DMS79 (cell line): ENCODE measurements at places on chromosomes 13 and 19.

DNA sequence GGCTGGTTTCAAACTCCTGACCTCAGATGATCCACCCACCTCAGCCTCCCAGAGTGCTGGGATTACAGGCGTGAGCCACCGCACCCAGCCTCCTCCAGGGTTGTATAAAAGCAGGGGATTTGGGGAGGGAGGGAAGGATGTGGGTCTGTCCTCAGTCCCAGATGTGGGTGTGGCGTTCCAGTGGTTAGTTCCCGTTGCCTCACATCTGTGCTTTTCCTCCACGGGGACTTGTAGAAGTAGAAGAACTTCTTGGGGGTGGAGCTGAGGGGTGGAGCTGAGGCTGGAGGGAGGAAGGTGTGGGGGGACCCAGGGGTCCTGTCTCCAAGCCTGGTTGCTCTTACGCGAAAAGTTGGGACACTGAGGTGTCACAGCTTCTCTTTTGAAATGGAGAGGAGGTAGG is 514 bp upstream of the MCEMP1 start:
- DNase-seq = no peak

DNA sequence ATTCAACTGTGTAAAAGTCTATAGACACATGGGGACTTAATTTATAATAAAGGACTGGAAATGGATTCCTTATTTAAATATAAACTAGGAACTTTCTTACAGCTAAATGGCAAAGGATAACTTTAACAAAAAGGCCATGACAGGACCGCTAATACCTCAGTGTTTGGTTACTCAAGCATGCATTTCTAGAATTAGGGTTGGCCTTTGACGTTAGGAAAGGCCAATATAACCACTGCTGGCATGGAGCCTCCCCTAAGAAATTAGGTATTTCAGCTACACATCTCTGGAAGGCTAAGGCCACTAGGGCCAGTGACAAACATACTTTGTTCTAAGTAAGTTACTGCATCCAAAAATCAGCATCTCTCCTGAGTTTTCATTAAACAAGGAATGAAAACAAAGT is 9.3 kb downstream of the PEG3 start:
- no peak for DNase-seq

GRCh38 chr19:33499248-33499647 is 22.3 kb downstream of the PEPD start:
- no peak for DNase-seq

GRCh38 chr13:37870489-37870845 is 895 bp upstream of the TRPC4 start:
- DNase-seq = peak; percentile 2

DNA sequence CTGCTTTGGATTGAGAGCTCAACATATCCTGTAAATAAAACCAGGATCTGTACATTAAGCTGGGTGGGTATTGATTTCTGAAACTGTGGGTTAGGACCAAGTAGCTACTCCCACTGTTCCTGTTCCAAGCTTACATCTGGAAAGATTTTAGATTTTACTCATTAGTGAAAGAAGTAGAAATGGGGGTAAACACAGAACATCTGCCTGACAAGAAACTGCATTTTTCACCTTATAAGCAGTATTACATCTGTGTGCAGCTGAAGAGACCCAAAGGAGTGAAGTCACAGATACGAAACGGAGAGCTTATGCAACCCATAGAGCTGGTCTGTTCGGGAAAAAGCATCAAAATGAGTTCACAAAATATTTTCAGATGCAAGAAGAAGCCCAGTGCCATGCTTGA is 235.2 kb downstream of the SLITRK5 start:
- DNase-seq = no peak

DNA sequence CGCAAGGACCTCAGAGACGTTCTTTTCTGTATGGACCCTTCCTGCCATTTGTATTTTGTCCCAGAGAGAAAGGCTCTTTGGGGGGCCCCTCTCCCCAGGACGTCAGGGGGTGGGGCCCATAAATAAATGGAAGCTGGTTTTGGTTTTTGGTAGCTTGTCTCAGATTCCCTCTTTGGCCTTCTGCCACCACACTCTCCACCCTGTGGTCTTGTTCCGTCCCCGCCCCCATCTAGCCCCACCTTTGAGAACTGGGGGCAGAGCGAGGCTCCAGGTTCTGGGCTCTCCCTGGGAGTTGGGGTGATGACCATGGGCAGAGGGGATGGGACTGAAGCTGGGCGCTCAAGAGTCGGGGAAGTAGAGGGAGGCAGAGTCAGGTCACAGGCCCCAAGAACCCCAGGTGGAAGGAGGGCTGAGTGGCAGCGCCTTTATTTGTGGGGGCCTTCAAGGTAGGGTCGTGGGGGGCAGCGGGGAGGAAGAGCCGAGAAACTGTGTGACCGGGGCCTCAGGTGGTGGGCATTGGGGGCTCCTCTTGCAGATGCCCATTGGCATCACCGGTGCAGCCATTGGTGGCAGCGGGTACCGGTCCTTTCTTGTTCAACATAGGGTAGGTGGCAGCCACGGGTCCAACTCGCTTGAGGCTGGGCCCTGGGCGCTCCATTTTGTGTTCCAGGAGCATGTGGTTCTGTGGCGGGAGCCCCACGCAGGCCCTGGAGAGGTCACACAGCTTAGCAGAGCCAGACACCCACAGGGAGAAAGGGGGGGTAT is 3.3 kb downstream of the ISYNA1 start:
- no peak for DNase-seq

GRCh38 chr19:35508129-35508528 is 5.3 kb downstream of the DMKN start:
- no peak for DNase-seq

GRCh38 chr19:56253737-56254136 is 18.8 kb upstream of the EDDM13 start:
- DNase-seq = peak; percentile 23

GRCh38 chr19:49119411-49120324 is at the start of gene PPFIA3:
Gene PPFIA3, plus strand, starts transcription at chr19:49119544. Its CDS starts 8,330 bp downstream, at chr19:49127874.
- no peak for DNase-seq

DNA sequence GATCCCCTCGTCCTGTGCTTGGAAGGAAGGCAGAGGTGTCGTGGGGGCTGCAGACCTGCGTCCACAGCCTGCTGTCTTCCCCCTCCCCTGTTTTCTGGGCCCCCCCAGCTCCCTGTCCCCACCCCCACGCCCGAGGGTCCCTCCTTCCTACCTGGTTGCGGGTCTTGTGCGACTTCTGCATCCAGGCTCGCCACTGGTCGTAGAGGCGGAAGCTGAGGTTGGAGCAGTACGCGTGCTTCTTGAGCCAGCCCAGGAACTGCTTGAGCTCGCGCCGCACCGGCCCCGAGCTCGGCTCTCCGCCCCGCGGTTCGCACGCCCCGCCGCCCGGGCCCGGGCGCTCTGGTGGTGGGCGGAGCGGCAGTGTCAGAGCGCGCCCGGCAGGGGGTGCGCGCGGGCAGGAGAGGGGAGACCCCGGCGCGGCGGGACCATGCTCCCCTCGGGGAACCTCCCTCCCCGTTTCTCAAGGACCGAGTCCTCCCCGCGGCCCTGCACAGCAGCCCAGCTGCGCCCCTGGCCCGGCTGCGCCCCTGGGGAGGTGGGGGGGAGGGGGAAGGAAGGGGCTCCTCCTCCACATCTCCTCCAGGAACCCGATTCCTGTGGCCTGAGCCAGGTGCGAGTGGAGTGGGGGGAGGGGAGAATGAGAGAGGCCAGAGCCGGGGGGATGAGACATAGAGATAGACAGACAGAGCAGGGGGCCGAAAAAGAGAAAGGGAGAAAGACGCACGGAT is 5.7 kb downstream of the REX1BD start:
- DNase-seq = no peak

DNA sequence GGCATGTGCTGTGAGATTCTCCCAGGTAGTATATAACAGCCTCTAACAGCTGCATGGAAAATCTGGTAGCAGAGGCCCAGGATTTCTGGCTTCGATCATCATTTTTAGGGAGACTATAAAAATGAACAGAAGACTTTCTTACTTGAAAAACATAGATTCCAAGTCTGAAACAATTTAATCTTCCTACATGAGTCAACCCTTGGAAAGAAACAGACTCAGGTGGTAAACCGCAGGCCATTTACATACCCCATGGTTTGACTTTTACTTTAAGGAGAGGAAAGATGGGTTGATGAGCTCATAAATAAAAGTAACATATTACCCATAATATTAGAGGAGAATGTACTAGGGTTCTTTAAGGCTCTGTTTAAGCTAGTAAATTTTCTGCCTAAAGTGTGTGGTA is 121.6 kb downstream of the CYSLTR2 start:
- no peak for DNase-seq

GRCh38 chr13:94664889-94665288 is 47.5 kb downstream of the SOX21 start:
- no peak for DNase-seq

- DNase-seq = no peak
Observed at GRCh38 chr19:1747285-1748114, 5.8 kb upstream of the ONECUT3 start.

DNA sequence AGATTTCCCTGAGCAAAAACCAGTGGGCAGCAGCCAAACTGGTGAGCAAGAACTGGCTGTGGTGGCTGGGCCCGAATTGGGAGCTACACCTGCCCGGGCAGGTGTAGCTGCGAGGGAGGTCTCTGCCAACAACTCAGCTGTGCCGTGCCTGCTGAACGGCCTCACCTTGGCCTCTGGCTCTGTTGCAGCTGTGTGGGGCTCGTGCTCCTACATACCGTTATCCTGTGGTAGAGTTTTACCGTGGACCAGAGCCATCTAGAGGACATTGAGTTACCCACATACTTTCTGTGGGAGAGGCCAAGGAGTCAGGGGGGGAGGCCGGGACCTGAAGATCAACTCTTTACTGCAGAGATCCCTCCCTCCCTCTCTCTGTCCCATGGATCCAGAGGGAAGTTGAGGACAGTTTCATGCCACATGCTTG is 113.2 kb downstream of the TM9SF2 start:
- no peak for DNase-seq

DNA sequence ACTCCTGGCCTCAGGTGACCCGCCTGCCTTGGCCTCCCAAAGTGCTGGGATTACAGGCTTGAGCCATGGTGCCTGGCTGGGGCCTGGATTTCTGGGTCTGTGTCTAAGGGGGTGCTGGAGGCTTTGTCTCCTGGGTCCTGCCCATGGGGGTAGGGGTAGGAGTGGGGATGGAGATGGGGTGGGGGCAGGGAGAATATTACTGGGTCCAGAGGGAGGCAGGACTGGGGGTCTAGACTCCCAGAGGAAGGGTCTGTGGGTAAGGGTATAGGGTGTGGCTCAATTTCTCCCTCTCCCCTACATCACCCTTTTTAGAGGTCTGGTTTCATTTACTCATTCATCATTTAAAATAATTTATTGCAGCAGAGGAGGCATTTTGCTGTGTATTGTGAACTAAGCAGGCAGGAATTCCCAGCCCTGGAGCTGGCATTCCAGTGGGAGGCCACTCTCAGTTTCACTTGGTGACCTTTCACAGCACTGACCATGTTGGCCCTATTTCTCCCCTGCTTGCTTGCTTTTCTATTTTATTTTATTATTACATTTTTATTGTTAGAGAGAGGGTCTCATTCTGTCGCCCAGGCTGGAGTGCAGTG is 810 bp upstream of the NFKBID start:
- no peak for DNase-seq

DNA sequence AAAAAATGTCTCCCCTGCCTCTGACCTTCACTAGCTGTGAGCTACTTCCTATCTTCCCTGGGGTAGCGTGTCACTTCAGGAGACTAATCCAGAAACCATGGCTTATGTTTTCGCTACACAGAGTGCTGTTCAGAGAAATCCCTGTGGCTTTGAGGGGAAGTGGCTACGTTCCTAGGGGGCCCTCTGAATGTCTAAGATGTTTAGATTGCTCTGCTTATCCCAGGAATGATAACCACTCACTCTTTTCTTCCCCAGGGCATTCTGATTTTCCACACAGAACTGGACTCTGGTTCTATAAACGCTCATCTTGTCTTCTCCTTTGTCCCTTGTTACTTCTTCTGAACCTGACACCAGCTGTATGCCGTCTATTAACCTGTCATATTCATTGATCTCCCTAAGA is 572.5 kb downstream of the OLFM4 start:
- DNase-seq = no peak

DNA sequence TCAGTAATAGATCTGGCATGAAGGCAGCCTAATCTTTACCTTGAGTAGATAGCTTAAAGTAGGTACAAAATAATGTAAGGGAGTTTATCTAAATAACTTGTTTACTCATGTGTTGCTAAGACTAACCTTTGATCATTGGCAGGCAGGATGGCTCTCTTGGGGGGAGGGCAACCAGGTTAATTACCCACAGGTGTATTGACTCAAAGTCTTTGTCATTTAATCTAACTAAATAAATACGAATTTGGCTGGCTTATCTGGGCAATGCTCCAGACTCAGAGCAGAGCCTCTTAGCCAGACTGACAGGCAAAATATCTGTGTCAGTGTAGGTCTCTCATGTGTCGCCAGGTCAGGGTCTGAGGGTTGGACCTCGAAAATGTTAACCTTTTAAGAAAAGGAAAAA is 283.4 kb upstream of the KLHL1 start:
- DNase-seq = peak; percentile 6

DNA sequence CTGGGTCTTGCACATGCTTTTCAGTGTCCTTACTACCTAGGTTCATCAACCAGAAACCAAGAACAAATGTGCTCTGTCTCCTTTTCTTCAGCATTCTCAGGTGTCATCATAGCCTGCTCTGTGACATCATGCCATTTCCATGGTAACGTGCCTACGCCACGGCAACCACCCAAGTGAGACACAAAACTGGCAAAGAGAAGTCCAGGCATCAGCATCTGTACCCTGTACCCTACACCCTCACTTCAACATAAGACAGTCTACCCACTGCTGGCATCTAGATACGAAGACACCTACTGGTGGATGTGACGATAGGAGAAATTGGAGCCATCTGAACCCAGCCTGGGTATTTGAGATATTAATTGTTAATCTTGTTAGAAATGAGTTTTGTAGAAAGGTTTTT is 13.3 kb downstream of the ZC3H4 start:
- DNase-seq = no peak

DNA sequence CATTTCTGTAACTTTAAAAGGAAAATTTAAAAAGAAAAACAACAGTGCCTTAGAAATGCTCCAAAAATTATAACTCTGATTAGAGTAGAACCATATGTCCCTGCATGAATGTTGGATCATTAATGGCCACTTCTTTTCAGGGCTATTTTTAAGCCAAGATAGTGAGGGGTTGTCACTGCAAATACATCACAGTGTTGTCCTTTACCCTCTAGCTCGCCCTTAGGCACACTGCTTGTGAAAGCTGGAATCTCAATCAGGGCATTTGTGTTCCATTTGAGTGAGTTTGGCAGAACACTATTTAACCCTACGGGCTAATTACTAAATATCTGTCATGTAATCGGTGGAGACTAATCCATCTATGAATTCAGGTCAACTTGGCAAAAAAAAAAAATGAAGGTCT is 212.2 kb downstream of the NHLRC3 start:
- no peak for DNase-seq

GRCh38 chr13:102845289-102845629 is 573 bp upstream of the ERCC5 start:
- no peak for DNase-seq

DNA sequence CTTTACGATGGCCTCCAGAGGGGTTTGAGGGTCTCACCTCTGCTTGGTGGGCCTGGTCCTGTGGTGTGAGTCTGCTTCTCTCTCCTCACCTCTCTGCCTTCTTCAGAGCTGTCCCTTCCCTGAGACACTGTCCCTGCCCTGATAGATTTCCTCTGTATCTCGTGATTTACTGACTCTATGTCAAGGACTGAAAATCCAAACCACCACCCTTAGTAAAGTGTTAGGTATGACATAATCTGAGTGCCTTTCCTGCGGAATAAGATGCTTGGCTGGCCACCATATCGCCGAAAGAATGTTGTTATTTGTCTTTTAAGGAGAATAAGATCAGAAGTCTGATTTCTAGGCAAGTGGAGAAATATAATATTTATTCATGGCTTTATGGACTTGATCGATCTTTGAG is 7.2 kb downstream of the SLC25A15 start:
- no peak for DNase-seq

- DNase-seq = no peak
Observed at GRCh38 chr13:64723724-64724123, 2506.4 kb downstream of the PCDH9 start.
